Dermis microvascular lymphatic vessel endothelial cell (primary cell): ENCODE measurements at places on chromosomes 4 and X. TPM values are rescaled to one million over a fixed set of nuclear protein-coding genes. Genes with fewer than 3 reads are reported as not detected.

Gene FAM53A
- total RNA-seq = 0.26 and 1.4 TPM in 2 replicates

Gene DGKK
- total RNA-seq = not detected in 2 replicates

Gene ADH1A
- total RNA-seq = not detected in 2 replicates

Gene CFAP47
- total RNA-seq = not detected in 2 replicates

Gene HMX1
- under 0.01 TPM in 1 of 2 replicates, not detected in the other for total RNA-seq

Gene CLIC2
- total RNA-seq = 11.2 and 15.6 TPM in 2 replicates

Gene NPY5R
- total RNA-seq = not detected in 2 replicates

Gene ZNF718
- 3.5 and 3.9 TPM in 2 replicates for total RNA-seq

DNA sequence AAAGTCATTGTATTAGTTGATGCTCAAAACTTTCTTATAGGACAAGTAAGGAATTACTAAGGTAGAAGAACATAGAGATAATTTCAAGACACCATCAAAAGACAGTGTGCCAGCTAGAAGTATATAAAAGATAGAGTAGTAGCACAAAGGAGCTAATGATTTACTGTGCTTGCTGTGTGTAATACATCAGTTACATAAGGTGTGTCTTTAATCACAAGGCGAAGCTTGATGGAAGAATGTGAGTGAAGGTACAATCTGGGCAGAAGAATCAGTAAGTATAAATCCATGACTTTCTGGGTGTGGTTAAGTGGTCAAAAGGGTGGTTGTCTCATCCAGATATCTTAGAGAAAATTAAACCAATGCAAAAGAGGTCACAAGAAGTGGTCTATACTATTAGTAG, 95.1 kb upstream of the BOD1L1 start:
- DNase-seq = no peak

GRCh38 chrX:87900320-87900908, 382.8 kb downstream of the KLHL4 start:
- DNase-seq = no peak

- DNase-seq = no peak
These were observed 250.9 kb upstream of the RPS6KA3 start for GRCh38 chrX:20517565-20517964.

- peak; percentile 62 for DNase-seq
These were observed at the start of gene ALPK1 for GRCh38 chr4:112296949-112297880. Gene ALPK1, plus strand, starts transcription at chr4:112297369.

GRCh38 chrX:150984169-150984824, 1.2 kb downstream of the HMGB3 start:
- no peak for DNase-seq

DNA sequence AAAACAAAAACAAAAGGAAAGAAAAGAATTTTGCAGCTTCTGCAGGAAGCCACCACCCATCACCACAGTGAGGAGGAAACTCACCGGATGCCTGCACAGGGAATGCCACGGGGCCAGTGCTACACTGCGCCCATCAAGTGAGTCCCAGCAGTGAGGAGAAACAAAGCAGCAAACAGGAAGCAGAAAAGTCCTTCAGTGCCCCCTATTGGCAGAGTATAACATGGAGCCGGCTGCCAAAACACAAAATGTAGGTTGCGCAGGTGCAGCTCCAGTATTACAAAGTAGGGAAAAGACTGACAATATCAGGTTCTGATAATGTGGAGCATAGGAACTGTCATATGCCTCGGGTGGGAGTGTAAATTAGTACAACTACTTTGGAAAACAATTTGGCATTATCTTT, 23.3 kb upstream of the SCML2 start:
- peak; percentile 32 for DNase-seq

GRCh38 chrX:124497386-124497785, 151.0 kb downstream of the SH2D1A start:
- DNase-seq = no peak

GRCh38 chr4:107472265-107472948, 247.6 kb downstream of the PAPSS1 start:
- DNase-seq = no peak

DNA sequence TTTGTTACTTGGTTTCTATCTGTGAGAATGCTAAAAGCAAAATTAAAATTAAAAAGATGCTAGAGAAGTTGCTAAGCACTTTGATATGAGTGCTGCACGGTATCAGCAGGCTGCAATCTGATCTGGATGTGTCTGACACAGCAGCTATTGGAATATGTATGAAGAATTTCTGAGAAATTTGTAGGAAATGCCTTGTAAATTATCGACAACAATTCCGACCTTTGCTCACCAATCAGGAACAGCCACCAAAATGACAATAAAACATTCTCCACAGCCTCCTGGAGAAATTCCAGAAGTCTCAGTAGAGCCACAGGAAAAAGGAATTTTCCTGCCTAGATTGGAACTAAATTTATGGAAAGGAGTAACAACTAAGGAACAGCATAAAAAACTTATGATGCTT, 82.5 kb downstream of the TIGD2 start:
- peak; percentile 38 for DNase-seq

- no peak for DNase-seq
These were observed 142.4 kb upstream of the FGF13 start for GRCh38 chrX:138853936-138854335.

DNA sequence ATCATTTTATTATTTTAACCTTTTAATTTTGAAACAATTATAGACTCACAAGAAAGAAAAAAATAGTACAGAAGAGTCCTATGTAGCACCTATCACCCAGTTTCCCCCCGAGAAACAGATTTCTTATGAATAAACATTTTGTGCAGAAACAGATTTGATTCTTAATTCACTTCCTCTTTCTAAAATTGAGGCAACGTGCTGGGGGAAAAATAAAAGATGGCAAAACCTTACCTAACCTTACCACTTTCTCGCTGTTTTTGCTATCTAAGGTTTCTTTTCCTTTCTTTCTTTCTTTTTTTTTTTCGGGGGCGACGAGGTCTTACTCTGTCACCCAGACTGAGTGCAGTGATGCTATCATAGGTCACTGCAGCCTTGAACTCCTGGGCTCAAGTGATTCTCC, 4.3 kb upstream of the CLNK start:
- DNase-seq = no peak

GRCh38 chr4:143346206-143346605, 9.5 kb downstream of the GAB1 start:
- DNase-seq = no peak

GRCh38 chrX:41118156-41118555, 32.9 kb downstream of the USP9X start:
- DNase-seq = no peak

- peak; percentile 73 for DNase-seq
These were observed 27.2 kb upstream of the SEC24B start for GRCh38 chr4:109406337-109406931.

GRCh38 chrX:20066968-20067708, 49.6 kb downstream of the MAP7D2 start:
- peak; percentile 37 for DNase-seq

GRCh38 chr4:7647186-7647585, 212.5 kb upstream of the PSAPL1 start:
- no peak for DNase-seq
